ENCODE measurements at places on chromosomes 4 and X. TPM values are rescaled to one million over a fixed set of nuclear protein-coding genes. Genes with fewer than 3 reads are reported as not detected.

GRCh38 chrX:100368167-100368566 lies 41.9 kb downstream of the PCDH19 start:
- DNase-seq = no peak

RGN gene
- total RNA-seq = not detected

PPP1R2C gene
- not detected for total RNA-seq

DNA sequence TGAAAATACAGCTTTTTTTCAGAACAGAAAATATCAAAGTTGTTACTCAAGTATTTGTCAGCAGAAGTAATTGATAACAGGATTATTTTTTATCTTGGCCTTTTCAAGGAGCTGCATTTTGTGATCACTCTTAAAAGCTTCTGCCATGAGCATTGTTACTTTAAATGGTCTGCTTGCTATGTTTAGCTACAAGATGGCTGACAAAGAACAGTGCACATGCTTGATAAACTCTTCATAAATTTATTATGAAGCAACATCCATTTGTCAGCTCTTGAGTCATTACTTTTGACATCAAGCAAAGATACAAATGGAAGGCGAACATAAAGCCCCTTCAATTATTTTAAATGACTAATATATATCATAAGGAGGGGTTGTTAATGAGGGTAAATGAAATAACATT lies 205.4 kb upstream of the RPS6KA3 start:
- no peak for DNase-seq

GAB3 gene
- total RNA-seq = 0.83 TPM

GRCh38 chr4:43758836-43759235 lies 689.8 kb downstream of the KCTD8 start:
- DNase-seq = no peak

- DNase-seq = no peak
Observed at GRCh38 chr4:67207941-67208441, 337.3 kb downstream of the CENPC start.

- DNase-seq = peak; percentile 58
Observed at GRCh38 chrX:114841051-114841450, 176.4 kb downstream of the IL13RA2 start.
